ENCODE measurements at places on chromosomes 16 and 17.

DNA sequence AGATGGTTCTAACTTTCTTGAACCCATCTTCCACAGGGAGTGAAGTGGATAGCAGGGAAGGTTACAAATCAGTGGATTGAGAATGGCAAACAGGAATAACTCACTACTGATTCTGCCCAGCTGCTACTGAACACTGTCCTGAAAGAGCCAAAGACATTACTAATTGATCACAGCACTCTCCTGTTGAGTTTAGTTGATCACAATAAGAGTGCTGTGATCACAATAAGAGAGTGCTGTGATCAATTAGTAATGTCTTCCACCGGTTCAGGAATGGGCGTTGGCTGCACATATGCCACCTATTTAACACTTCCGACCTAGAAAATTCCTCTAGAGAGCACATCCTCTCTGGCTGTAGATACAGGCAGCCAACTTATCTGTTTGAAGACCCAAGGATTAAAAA, 11.4 kb downstream of the CFAP97D1 start:
- DNase-seq = no peak

GRCh38 chr17:79622122-79622601, 11.3 kb upstream of the RBFOX3 start:
- peak; percentile 3 for DNase-seq

GRCh38 chr16:3645504-3646347, 8.8 kb upstream of the DNASE1 start:
- no peak for DNase-seq

GRCh38 chr16:85573045-85573695, 40.0 kb upstream of the GSE1 start:
- no peak for DNase-seq

- no peak for DNase-seq
These were observed 135.1 kb downstream of the CDH13 start for GRCh38 chr16:82761858-82762257.

DNA sequence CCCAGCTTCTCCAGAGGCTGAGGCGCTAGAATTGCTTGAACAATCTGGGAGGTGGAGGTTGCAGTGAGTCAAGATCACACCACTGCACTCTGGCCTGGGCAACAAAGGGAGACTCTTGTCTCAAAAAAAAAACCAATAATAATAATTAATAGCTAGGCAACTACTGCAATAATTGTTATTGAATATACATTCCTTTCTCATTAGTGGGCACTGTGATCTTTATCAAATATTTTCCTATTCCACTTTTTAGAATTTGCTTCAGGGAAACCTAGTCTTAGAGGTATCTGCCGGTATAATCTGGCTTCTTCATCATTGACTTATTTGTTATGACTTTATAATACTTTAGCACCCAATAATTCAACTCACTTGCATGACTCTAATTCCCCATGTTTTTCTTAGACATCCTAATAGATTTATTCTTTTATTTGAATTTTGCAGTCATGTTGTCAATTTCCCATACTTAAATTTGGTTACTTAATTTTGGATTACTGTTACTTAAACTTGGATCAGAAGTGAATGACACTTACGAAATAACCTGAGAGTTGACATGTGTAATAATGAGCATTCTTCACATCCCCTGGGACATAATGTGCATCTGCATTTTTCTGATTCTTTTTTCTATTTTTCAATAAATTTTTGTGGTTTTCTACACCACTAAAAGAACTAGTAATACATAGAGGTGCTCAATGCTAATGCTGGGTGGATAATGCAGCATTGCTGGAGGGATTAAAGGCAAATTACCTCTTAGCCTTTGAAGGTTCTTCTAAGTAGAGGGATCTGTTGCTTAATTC, 25.0 kb upstream of the KCNJ16 start:
- DNase-seq = no peak

DNA sequence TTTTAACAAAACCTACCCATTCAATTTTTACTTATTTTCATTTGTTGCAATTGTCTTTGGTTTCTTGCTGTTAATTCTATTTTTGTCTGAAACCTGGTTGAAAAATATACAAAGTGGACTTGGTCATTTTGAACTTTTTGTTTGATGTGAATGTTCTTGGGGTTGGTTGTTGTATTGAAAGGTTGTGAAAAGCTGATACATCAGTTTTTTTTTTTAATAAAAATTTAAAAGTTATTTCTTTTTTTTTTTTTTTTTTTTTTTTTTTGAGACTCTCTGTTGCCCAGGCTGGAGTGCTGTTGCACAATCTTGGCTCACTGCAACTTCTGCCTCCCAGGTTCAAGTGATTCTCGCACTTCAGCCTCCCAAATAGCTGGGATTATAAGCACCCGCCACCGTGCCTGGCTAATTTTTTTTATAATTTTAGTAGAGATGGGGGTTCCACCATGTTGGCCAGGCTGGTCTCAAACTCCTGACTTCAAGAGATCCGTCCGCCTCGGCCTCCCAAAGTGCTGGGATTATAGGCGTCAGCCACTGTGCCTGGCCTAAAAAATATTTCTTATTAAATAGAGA, 28.9 kb downstream of the WIPF2 start:
- DNase-seq = no peak

DNA sequence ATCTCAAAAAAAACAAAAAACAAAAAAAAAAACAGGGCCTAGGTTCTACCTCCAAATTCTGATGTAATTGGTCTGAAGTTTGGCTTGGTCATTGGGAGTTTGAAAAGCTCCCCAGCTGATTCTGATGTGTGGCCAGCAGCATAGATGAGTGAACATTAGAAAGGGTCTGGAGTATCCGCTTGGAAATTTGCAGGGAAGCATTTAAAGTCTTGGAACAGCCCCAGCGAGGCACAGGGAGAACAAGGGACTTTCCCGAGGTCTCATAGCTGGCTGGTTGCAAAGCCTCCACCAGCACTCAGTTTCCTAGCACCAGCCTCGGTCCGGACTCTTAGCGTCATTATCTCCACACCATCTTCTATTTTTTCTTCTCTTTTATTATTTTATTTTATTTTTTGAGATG, 70.8 kb downstream of the RAB11FIP4 start:
- DNase-seq = no peak

- DNase-seq = no peak
These were observed 202.6 kb upstream of the MYOCD start for GRCh38 chr17:12463102-12463501.

GRCh38 chr17:49861150-49861884, 13.4 kb upstream of the TAC4 start:
- DNase-seq = peak; percentile 54

GRCh38 chr16:11329071-11329491, 16.2 kb upstream of the RMI2 start:
- DNase-seq = no peak

DNA sequence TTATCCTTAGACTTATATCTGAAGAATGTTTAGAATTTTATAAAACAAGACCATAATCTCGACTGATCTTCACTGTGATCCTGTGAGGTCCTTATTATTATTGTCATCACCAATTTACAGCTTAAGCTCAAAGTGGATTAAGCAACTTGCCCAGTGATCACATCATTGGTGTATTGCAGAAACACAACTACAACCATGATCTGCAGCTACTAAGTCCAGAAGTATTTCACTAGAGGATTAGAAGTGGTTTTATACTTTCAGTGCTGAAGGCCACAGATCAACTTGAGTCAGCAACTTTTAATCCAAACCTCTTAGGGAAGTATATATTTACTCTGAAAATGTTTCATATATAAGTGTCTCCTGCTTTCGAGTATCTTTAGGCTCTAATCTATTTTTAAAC, 624.3 kb upstream of the SOX9 start:
- DNase-seq = no peak

- no peak for DNase-seq
These were observed 12.5 kb downstream of the TFAP4 start for GRCh38 chr16:4260360-4260759.

DNA sequence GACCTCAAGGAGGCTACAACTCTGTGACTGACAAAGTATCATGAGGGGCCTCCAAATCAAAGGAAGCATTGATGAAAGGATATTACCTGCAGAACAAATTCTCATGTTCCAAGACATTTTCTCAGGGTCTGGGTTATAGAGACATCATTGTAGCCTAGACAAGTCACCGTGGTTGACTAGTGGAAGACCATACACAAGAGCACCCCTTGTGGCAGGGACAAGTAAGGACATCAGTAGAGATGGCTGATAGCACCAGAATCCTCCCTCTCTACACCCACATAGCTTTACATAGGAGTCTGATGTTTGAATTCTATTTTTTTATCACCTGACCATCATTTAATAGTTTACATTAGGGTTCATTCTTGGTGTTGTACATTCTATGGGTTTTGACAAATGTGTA, 32.5 kb upstream of the CDH8 start:
- DNase-seq = no peak

- peak; percentile 17 for DNase-seq
These were observed 101.3 kb upstream of the CHMP6 start for GRCh38 chr17:80890196-80890920.

- no peak for DNase-seq
These were observed 68.7 kb downstream of the RAI1 start for GRCh38 chr17:17749921-17750320.

GRCh38 chr17:75845058-75845711, 981 bp upstream of the UNC13D start:
- DNase-seq = peak; percentile 85

- DNase-seq = peak; percentile 18
These were observed 622.6 kb upstream of the GOT2 start for GRCh38 chr16:59356709-59357108.

- no peak for DNase-seq
These were observed 5.9 kb upstream of the HOXB13 start for GRCh38 chr17:48734333-48735061.

- no peak for DNase-seq
These were observed 5.9 kb downstream of the PAM16 start for GRCh38 chr16:4344983-4345835.

DNA sequence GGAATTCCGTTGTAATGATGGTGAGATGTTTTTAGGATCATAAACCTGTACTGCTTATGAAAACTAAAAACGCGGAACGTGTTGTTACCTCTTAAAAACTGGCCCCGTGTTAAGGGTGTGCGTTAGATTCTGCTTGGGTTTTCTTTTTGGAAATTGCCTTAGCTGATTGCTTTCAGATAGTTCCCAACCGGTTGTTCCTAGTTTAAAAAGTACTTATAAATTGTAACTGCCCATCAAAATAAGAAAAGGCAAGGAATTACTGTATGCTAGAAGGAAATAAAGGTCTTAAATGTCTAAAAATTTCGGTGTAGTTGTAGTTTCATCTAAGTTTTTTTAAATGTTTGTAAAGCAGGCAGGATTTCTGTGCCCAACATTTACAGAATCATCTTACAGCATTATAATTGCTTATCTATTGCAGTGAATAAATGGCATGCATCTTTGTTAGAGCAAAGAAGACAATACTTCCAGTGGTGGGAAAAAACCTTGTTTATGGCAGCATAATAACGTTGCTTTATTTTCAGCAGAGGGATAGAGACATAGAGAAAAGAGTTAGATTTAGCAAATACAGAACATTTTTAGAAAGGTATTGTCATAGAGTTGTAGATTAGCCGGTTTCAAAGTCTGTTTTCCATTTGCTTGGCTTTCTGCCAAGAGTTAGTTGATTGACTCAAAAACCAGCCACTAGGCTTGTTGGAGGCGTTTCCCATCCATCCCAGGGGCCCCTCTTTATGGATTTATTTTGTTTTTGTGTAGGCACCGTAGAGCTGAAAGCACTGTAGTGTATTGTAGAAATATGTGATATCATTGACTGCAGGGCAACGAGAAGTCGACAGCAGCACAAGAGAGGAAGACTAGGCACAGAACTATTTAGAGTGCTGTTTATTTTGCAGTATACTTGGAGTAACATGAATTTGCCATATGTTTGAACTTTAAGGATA, 1.7 kb downstream of the PPM1D start:
- DNase-seq = peak; percentile 37

DNA sequence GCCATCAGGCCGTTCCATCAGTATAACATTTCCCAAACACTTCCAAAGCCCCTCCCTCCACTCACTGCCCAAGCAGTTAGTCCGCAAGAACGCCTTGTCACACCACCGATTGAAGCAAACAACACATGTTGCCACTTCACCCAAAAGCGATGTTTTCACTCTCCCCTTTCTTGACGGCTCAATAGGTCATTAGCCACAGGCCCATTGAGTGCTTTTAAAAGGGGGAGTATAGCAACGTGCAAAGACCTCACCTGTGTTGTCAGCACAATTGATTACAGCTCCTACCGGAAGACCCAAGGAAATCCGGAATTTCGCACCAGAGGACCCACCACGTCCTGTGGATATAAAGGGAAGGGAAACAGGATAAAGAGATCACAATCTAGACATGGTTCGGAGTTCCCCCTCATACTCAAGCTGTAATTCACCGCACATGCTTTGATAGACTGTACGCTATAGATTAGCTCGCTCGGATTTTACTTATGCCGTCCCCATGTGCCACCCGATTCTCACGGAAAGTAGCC, 690 bp downstream of the RPL23 start:
- no peak for DNase-seq

GRCh38 chr16:66374176-66374575, 7.7 kb downstream of the CDH5 start:
- no peak for DNase-seq

- no peak for DNase-seq
These were observed 26.9 kb upstream of the COX10 start for GRCh38 chr17:14042411-14042810.

- DNase-seq = no peak
These were observed 26.3 kb upstream of the CAPNS2 start for GRCh38 chr16:55540221-55540620.

GRCh38 chr17:17603178-17603894, 11.8 kb upstream of the PEMT start:
- no peak for DNase-seq

DNA sequence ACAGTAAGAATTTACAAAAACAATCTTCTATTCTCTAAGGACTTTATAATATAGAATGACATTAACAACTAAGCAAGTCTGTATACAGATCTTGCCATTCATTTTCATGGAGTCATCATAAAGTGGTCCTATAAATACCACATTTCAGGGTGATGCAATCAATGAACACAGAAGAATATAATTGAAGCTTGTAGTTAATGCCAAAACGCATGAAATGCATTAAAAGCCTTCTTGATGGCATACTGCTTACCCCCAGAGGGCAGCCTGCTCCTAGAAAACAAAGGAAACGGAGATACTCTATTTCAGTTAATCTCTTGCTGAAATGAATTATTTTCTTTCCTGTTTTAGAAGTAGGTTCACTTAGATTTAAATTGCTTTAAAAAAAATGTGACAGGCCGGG, 45.2 kb upstream of the STAC2 start:
- no peak for DNase-seq

DNA sequence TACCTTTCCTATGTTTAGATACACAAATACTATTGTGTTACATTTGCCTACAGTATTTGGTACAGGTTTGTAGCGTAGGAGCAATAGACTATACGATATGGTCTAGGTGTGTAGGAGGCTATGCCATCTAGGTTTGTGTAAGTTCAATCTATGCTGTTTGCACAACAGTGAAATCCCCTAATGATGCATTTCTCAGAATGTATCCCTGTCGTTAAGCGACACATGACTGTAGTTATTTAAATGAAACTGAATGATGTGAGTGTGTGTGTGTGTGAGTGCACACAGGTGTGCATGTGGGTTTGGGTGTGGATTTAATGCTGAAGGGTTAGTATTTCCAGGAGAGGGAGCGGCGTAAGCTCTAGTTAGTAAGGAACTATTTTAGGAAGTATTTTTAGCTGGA, 34.6 kb upstream of the SMIM36 start:
- DNase-seq = no peak

- no peak for DNase-seq
These were observed 57.9 kb downstream of the GNA13 start for GRCh38 chr17:64998436-64999190.
